ENCODE measurements at places on chromosomes 2 and 18.

DNA sequence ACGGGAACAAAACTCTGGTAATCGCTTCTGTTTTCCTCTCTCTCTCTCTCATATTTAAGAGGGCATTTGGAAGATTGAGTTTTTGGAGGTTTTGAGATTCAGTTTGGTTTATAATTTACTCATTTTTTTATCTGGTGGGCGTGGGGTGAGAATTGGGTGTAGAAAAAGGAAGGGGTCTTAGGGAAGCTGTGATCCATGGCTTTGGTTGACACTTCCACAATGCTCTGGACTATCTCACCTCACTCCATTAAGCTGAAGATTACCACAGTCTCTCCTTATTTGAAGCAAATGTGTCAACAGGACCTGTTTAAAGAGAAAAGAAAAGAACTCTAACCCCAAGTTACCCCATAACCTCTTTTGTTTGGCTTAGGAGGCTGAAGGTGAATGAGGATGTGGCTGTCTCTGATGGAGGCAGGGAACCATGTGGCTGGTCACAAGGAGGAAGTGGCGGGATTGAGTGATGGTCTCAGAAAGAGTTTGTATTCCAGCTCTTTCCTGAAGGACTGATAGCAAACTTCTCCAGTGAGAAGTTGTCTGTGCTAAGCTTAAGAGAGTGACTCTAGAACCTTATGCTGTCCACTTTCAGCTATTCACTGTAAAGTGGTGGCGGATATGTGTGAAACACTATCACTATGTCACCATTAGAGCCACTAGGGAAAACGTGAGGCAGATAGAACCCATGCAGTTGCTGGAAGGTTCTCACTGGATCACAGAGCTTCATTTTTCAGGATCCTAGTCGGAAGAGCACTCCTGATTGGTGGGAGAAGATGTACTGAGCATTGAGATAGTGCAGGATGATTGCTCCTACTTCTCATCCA, 934 bp downstream of the ZNF804A start:
- no peak for DNase-seq

GRCh38 chr18:63336366-63337099, 17.0 kb upstream of the BCL2 start:
- DNase-seq = peak; percentile 93

DNA sequence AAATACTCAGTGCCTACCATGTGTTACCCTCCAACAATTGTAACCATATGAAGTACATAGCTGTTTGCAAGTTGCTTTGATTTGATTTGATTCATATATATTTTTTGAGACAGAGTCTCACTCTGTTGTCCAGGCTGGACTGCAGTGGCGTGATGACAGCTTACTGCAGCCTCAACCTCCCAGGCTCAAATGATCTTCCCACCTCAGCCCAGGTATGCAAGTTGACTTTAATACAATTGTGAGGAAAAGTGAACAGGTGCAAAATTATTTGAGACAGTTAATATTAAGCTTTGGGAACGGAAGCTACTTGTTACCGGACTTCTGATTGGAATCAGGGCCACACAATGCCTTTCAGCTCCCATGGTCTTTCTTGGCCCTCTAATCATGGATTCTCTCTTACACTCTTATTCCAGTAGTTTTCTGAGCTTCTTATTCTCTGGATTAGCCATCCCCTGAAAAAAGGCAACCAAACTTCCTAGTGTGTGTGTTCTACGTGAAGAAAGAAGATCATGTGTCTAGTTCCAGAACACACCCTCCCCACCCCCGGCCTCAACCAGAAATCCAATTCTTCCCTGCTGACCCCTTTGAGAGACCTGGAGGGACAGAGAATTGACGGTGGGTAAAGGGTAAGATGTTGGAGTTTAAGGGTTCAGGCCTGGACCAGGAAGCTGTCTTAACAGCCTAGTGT, 1.1 kb upstream of the RPL37A start:
- DNase-seq = no peak

GRCh38 chr2:219596954-219597551, 604 bp upstream of the STK11IP start:
- no peak for DNase-seq

GRCh38 chr2:166494140-166494624, at the start of gene SCN7A:
Gene SCN7A, minus strand, starts transcription at chr2:166494249. Its CDS starts 16,553 bp downstream, at chr2:166477696.
- peak; percentile 2 for DNase-seq

All from AG10803 (cell line).